Activated CD8-positive, alpha-beta T cell treated with anti-CD3 and anti-CD28 coated beads, Interleukin-2, amount 10 ng/mL, durations not matched to agents 7 days and 5 days (primary cell): ENCODE measurements at places on chromosomes 3 and 15. TPM values are rescaled to one million over a fixed set of nuclear protein-coding genes. Genes with fewer than 3 reads are reported as not detected.

The FETUB gene
- total RNA-seq: not detected

DNA sequence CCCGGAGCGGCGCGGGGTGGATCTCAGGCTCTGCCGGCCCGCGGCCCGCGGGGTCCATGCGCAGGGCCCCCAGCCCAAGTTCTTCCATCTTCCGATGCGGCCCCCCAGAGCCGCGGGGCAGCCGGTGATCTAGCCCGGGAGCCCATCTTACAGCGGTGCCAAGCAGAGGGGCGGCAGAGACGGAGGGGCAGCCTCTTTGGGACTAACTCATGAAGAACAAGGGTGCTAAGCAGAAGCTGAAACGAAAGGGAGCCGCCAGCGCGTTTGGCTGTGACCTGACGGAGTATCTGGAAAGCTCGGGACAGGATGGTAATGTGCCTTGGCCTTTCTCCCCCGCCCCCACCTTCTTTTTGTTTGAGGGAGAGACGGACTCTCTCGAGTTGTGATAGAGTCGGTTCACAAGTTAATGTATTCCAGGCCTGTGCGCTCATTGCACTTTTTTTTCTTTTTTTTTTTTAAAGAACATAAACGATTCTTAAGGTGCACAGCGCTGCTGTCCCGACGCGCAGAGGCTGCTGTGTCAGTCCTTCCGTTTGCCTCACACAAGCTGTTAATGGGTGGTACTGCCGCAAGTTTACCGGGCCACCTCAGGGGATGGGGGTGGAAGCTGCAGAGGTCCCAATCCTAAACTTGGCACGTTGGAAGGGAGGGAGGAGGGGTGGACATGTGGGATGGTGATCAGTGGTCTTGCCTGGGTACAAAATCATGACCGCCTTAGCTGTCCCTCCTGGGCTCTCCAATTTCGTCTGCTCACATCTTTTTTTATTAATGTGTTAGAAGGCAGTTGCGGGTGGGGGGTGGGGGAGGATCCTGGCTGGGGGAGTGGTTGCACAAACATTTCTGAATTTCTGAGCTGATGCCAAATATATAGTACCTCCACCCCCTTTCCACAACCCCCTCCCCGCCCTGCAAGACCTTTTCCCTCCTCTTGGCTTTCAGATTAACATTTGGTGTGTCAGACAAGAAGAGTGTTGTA, 801 bp downstream of the ARHGAP31 start:
- no peaks in the 10 kb centered on the region for H3K36me3 ChIP-seq
- peak overlapping the region; percentile 82 for H3K27ac ChIP-seq
- peaks cover 13% of the 10 kb centered on the region for H3K27me3 ChIP-seq
- DNase-seq: peak; percentile 63
- peaks cover 48% of the 10 kb centered on the region for H3K4me1 ChIP-seq
- peak overlapping the region; percentile 73 for H3K4me3 ChIP-seq

DNA sequence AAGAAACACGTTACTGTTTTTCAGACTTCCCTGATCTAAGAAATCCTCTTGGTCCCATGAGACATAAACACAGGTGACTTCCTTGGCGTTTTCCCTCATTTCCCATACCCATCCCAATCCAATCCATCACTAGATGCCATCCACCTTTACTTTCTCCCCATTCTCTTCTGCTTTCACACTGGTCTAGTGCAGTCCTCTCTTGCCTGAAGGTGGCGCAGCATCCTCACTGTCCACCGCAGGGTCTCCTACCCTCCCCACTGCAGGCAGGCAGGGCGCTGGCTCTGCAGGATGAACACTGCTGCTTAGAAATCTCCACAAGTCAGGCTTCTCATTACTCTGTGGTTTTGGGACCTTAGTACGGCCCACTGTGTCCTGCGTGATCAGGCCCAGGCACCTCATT, 58.2 kb downstream of the RAB7A start:
- peak; percentile 56 for DNase-seq
- peaks cover 68% of the 10 kb centered on the region for H3K4me1 ChIP-seq
- peaks cover 17% of the 10 kb centered on the region for H3K36me3 ChIP-seq
- no peak overlapping the region for H3K4me3 ChIP-seq
- H3K27ac ChIP-seq: peak overlapping the region; percentile 39

The MDFIC2 gene
- not detected for total RNA-seq

GRCh38 chr15:87954793-87955192, 301.7 kb downstream of the NTRK3 start:
- H3K36me3 ChIP-seq: no peaks in the 10 kb centered on the region
- H3K27ac ChIP-seq: no peak overlapping the region
- H3K4me3 ChIP-seq: no peak overlapping the region
- no peaks in the 10 kb centered on the region for H3K4me1 ChIP-seq
- DNase-seq: no peak

The TICRR gene
- 36.5 TPM for total RNA-seq

DNA sequence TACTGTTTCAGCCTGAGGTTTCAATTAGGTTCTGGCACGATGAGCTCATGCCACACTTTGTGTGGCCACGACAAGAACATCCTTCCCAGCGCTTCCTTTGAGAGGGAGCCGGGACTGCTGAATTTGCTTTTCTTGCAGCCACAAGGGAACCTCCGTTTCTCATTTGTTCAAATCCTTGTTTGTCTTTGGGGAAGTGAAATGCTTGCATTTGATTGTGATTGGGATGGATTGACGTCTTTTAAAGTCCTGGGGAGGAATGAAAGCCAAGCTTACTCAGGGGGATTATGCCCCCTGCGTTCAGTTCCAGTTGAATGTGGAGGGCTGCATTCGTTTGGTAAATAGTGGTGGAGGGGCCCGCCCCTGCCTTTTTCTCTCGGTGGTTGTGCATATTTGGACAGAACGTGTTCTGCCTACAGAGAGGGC, 277.6 kb downstream of the THSD4 start:
- no peaks in the 10 kb centered on the region for H3K4me1 ChIP-seq
- no peaks in the 10 kb centered on the region for H3K36me3 ChIP-seq
- no peak overlapping the region for H3K4me3 ChIP-seq
- no peak overlapping the region for H3K27ac ChIP-seq
- no peak for DNase-seq

- H3K4me1 ChIP-seq: no peaks in the 10 kb centered on the region
- no peaks in the 10 kb centered on the region for H3K36me3 ChIP-seq
- H3K4me3 ChIP-seq: no peak overlapping the region
- no peak overlapping the region for H3K27ac ChIP-seq
Observed at GRCh38 chr3:143139762-143140161, 20.2 kb downstream of the CHST2 start.

The SPINK8 gene
- not detected for total RNA-seq

DNA sequence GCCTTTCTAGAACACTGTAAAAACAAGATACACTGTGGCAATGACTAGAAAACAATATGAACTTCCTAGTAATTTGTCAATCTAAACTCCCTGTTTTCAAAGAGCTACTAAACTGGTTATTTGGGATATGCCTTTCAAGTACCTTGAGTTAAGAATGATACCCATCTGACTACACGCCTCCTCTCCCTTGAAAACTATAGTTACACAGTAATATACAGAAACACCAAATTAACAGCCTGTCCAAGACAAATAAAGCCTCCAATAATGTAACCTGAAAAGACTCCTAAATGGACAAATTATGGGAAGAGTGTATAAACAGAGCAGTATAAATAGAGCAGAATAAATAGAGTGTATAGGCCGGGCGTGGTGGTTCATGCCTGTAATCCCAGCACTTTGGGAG, 70.1 kb downstream of the SMARCC1 start:
- H3K4me3 ChIP-seq: no peak overlapping the region
- no peak overlapping the region for H3K27ac ChIP-seq
- peaks cover 51% of the 10 kb centered on the region for H3K36me3 ChIP-seq
- DNase-seq: no peak

DNA sequence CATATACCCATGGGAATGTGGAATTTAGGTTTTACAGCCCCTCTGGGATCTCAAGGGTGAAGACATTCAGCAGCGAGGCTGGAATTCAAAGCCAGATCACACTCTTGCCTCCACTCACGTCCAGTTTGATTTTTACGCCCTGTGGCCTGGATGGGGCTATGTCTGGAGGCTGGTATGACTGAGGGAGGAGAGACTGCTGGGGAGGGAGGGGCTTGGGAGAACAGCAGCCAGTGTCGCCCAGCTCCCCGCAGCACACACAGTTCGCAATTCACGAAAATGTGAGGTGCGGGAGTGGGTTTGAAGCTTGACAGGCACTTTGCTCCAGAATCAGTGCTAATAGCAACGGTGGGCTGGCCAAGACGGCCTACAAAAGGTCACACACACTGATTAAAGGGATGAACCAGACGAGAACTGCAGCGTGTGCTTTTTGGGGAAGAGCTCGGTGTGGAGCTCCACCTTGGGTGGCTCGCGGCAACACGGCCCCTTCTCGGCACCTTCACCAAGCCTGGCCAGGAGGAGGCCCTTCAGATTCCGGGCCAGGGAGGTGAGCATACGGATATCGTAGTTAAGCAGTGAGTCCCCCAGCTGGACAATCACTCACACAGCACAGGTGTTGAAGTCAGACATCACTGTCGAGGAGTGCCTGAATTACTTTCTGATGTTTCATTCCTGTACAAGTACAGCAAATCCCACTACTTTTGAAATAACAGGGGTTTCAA, 16.4 kb downstream of the EHD4 start:
- no peak overlapping the region for H3K4me3 ChIP-seq
- peaks cover 3% of the 10 kb centered on the region for H3K36me3 ChIP-seq
- H3K4me1 ChIP-seq: peaks cover 11% of the 10 kb centered on the region
- no peak for DNase-seq

- no peak for DNase-seq
- peaks cover 46% of the 10 kb centered on the region for H3K36me3 ChIP-seq
- no peak overlapping the region for H3K27ac ChIP-seq
- no peak overlapping the region for H3K4me3 ChIP-seq
- H3K27me3 ChIP-seq: no peaks in the 10 kb centered on the region
- H3K4me1 ChIP-seq: peaks cover 7% of the 10 kb centered on the region
Observed at GRCh38 chr15:77475001-77475400, 54.3 kb downstream of the HMG20A start.

The SEC22A gene
- total RNA-seq: 15.1 TPM

GRCh38 chr15:30929064-30929669, 25.5 kb downstream of the FAN1 start:
- H3K27ac ChIP-seq: no peak overlapping the region
- H3K36me3 ChIP-seq: peaks cover 43% of the 10 kb centered on the region
- no peak overlapping the region for H3K4me3 ChIP-seq

DNA sequence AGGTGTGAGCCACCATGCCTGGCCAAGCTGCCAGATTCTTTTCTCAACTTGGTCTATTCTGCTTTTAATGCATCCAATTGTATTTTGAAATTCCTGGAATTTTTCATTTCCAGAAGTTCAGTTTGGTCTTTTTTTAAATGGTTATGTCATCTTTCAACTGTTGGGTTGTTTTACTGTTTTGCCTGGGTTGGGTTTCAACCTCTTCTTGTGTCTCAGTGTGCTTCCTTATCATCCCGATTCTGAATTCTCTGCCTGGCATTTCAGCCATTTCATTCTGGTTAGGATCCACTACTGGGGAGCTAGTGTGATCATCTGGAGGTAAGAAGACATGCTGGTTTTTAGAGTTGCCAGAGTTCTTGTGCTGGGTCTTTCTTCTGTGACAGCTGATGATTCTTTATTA, 61.5 kb downstream of the LRRC49 start:
- no peaks in the 10 kb centered on the region for H3K4me1 ChIP-seq
- H3K4me3 ChIP-seq: no peak overlapping the region
- DNase-seq: no peak
- H3K27me3 ChIP-seq: peaks cover 9% of the 10 kb centered on the region
